Activated gamma-delta T cell treated with Interleukin-2 at 50 U/mL for 16 hours (primary cell): ENCODE measurements at places on chromosomes 5 and 9.
A peak's percentile ranks its signal among the peaks of the same experiment; 100 is the strongest.

DNA sequence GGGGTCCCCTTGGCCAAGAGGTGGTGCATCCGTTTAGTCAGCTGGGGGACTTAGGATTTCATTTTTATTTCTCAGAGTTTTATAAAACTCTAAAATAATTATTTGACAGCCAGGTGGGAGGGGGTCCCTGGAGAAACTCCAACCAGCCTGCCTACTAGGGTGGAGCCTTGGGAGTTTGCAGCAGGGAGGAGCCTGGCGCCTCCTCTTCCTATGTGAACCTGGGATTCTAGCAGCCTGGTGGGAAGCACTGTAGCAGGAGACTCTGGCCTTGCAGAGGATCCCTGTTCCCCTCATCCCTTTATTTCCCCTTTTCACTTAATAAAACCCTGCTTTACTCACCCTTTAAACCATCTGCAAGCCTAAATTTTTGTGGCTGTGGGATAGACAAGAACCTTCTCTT lies 50.8 kb downstream of the FXN start:
- DNase-seq: no peak

- no peak for DNase-seq
These were observed 54.6 kb downstream of the FGF10 start for GRCh38 chr5:44334622-44335021.

- DNase-seq: peak; percentile 41
These were observed 15.4 kb downstream of the TRAF2 start for GRCh38 chr9:136901516-136902258.

- no peak for DNase-seq
These were observed 67.8 kb downstream of the RASGEF1C start for GRCh38 chr5:180141068-180141660.

GRCh38 chr5:16916262-16916878 lies 19.7 kb downstream of the MYO10 start:
- DNase-seq: no peak

DNA sequence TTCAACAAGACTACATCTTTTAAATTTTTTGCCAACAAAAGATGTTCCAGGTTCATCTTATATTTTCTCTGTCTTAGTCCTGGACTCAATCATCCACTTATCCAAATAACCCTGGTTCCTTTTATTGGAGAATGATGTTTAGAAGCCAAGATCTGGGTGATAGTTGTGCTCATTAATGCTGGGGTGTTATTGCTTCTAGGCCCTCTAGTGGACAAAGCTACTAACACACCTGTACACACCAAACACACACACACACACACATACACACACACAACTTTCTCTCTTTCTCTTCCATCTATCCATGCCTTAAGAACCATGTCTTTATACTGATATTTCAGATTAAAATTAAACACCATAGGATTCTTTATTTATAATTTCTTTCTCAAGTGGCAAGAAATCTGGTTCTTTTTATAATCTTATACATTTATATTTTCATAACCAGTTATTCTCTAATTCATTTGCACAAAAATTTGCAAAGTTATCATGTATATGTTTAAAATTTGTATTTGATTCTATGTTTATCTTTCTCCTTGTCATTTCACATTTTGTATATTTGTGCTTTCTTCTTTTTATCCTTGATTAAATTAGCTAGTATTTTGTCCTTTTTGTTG lies 179.1 kb upstream of the SMIM23 start:
- no peak for DNase-seq

GRCh38 chr9:124774129-124774978 lies 2.6 kb upstream of the OLFML2A start:
- peak; percentile 81 for DNase-seq

- DNase-seq: no peak
These were observed 193.4 kb upstream of the GAS1 start for GRCh38 chr9:87140605-87141109.

DNA sequence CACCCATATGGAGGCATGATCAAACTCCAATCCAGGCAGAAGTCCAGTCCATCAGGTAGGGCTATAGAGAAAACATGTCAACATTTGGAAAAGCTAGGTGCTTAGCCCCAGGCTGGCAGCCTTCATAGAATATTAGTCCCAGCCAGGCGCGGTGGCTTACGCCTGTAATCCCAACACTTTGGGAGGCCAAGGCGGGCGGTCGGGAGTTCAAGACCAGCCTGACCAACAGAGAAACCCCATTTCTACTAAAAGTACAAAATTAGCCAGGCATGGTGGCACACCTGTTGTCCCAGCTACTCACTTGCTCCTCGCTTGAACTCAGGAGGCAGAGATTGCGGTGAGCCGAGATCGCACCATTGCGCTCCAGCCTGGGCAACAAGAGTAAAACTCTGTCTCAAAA lies 285.7 kb downstream of the MARCHF11 start:
- no peak for DNase-seq

DNA sequence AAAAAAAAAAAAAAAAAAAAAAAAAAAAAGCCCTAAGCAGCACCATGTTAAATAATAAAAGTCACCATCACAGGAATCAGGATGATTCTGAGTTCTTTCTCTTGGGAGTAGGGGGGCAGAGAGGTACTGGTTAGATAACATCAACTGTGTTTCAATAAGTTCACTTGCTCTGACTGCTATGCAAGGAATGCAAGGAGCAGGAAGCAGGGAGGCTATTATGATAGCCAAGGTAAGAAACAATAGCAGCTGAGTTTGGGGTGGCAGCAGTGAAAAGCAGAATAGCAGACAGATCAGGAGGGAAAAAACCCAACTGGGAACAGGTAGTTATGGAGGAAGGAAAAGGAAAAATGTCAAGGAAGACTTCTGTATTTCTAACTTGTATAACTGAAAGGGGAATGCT lies 8.2 kb downstream of the CEP120 start:
- no peak for DNase-seq

DNA sequence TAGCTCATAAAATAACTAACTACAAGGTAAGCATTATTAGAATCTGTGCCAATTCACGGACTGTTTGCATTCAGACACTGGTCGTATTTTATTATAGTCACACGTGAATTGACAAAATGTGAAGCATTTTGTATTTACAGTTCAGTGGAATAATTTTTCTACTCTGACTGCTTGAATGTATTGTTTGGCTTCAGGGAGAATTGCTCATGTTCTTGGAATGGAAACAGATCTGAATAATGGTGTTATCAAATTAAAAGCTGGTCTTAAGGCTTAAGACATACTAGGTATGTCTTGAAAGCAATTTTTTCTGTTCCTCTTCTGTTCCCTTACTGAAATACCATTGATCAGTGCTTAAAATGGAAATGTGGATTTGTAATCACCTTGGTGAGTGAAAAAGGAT lies 543.7 kb upstream of the TLE4 start:
- DNase-seq: no peak

DNA sequence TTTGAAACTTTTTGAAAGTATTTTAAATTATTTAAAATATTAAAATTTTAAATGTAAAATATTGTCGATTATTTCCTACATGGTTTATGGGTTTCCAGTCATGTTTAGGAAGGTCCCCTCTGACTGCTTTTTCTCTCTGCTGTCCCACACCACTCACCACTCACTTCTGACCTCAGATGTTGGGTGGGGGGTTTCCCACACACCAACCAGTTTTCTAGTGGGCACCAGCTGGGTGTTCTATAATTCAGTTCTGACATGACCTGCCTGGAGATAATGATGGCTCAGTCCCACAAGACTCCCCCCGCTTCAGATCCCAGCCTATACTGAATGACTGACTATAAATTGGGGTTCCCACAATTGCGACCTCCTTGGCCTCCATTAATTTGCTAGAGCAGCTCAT lies 310.4 kb downstream of the GADD45G start:
- DNase-seq: no peak
